T-helper 17 cell (primary cell): ENCODE measurements at places on chromosomes 3 and 15. TPM values are rescaled to one million over a fixed set of nuclear protein-coding genes. Genes with fewer than 3 reads are reported as not detected.

The GOLGA6L4 gene
- total RNA-seq, result 2.9 TPM

The CCDC39 gene
- not detected for total RNA-seq

The STAG1 gene
- total RNA-seq, result 48.5 TPM

The PPM1L gene
- total RNA-seq, result 14.6 TPM

The SYNPR gene
- total RNA-seq, result not detected

The GALNT15 gene
- not detected for total RNA-seq

The TERC gene
- total RNA-seq, result 6.0 TPM
